Kidney (tissue), 22 donors: ENCODE measurements at places on chromosomes 1 and 21. TPM values are rescaled to one million over a fixed set of nuclear protein-coding genes. Genes with fewer than 3 reads are reported as not detected.

DNA sequence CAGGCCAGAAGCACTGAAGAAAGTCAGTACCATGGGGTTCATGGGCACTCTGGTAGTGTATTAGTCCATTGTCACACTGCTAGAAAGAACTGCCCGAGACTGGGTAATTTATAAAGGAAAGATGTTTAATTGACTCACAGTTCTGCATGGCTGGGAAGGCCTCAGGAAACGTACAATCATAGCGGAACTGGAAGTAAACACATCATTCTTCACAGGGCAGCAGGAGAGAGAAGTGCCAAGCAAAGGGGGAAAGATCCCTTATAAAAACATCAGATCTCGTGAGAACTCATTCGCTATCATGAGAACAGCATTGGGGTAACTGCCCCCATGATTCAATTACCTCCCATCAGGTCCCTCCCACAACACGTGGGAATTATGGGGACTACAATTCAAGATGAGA is 20.2 kb upstream of the ROR1 start:
- no peak overlapping the region for H3K4me3 ChIP-seq
- no peak overlapping the region for H3K27ac ChIP-seq
- H3K36me3 ChIP-seq = no peaks in the 10 kb centered on the region
- no peaks in the 10 kb centered on the region for H3K4me1 ChIP-seq
- H3K27me3 ChIP-seq = no peaks in the 10 kb centered on the region

ABCA4 gene
- 2.1 TPM for polyA plus RNA-seq

IARS2 gene
- polyA plus RNA-seq = 42.9 TPM

- no peak overlapping the region for H3K27ac ChIP-seq
- H3K27me3 ChIP-seq = no peaks in the 10 kb centered on the region
- H3K4me1 ChIP-seq = no peaks in the 10 kb centered on the region
- no peak overlapping the region for H3K4me3 ChIP-seq
Observed at GRCh38 chr1:225808136-225808535, 1.8 kb upstream of the EPHX1 start.

PROK1 gene
- not detected for polyA plus RNA-seq

MMP23B gene
- 4.0 TPM for polyA plus RNA-seq

HUNK gene
- 2.7 TPM for polyA plus RNA-seq
